Kidney epithelial cell (primary cell): ENCODE measurements at places on chromosomes 5 and 9.

- DNase-seq: no peak
Observed at GRCh38 chr9:83245979-83246659, 183.2 kb upstream of the RASEF start.

DNA sequence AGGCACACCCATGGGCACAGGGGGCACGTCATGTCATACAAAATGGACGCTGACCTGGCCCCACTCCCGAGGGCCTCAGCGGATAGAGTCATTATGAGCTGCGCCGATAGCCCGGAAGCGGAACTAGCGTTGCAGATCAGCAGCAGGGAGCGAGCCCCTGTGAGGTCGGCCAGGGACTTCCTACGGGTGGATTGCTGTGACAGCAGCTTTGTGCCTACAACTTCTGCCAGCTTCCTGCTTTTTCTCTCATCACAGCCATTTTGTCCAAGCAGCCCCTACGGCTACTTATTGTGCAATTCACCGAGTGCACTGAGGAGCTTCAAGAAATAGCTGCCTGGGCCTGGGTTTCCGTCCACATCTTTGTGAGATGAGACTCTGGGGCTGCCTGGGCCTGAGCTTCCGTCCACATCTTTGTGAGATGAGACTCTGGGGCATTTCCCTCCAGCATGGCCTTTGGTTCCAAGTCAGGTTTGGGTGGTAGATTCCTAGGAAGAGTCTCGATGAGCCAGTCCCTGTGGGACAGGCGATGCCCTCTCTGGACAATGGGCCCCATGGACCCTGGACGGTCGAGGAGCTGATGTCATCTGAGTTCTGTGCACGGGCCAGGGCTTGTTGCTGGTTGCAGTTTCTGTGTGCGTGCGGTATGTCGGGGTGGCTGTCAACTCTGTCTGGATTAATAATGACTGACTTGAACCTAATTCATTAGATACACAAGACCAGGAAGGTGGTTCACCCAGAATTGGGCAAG is 67.0 kb upstream of the GNE start:
- no peak for DNase-seq

DNA sequence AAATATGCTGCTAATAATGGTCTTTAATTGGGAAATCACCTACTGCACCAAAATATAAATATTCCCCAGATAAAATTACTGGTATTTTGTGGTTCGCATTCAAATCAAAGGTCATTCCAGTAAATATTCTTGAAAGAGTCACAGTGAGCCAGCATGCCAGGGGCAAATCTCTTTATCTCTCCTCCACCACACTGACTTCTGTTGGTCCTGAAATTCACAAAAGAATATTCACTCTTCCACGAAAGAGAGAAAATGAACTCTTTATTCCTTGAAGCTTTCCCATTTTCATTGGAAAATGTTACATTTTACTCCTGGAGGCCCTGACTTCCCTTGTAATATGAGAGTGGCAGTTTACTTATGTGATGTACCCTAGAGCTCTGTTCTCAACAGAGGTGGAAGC is 39.7 kb downstream of the ZNF366 start:
- no peak for DNase-seq

GRCh38 chr5:13580058-13580457 is 364.4 kb downstream of the DNAH5 start:
- no peak for DNase-seq

DNA sequence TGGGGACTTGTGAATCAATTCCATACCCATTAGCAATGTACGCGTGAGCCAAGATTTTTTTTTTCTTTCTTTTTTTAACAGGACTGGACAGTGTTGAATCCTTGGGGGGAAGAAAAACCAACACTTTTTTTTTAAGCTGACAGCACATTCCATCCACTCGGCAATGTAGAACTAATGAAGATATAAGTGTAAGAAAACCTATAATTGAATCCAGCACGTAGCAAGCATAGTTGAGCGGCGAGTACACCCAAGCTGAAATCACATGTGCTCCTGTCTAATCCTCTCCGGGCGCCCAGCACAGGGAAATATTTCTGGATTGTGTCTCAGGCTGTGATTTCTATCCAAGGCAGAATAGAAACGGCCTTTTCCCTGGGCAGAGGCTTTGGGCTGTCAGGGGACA is 118.2 kb downstream of the BOD1 start:
- no peak for DNase-seq

GRCh38 chr9:85898332-85898731 is 42.6 kb upstream of the NAA35 start:
- no peak for DNase-seq
